Naive thymus-derived CD4-positive, alpha-beta T cell (primary cell): ENCODE measurements at places on chromosomes 3 and 15. TPM values are rescaled to one million over a fixed set of nuclear protein-coding genes. Genes with fewer than 3 reads are reported as not detected.

DNA sequence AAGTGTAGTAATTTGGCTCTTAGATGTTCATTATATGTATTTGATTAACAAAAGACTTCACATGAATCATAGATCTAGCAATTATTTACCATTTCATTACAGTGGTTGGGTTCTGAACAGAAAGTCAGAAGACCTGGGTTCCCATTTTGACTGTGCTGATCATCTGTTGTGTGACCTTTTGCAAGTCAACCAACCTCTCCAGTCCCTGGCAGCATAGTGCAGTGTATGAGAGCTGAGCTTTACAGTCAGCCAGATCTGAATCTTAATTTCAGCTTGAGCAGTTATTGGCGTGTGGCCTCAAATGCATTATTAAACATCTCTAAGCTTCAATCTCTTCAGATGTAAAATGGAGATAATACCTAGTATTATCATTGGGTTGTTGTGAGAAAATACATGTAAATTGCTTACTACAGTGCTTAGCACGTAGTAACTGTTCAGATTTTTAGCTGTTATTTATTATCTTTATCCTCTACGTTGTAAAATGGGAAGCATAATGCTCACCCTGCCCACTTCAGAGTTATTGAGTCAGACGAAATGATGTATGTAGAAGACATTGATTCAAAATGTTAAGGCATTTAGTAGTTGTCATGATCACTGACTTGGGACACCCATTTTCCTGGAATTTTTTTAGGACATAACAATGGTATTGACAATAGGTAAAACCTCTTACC is 104.0 kb downstream of the KLHL25 start:
- DNase-seq = no peak

- no peak for DNase-seq
Measured at GRCh38 chr3:143795874-143796273, 52.4 kb downstream of the SLC9A9 start.

- no peak for DNase-seq
Measured at GRCh38 chr15:79828447-79828846, 68.4 kb downstream of the MTHFS start.

DNA sequence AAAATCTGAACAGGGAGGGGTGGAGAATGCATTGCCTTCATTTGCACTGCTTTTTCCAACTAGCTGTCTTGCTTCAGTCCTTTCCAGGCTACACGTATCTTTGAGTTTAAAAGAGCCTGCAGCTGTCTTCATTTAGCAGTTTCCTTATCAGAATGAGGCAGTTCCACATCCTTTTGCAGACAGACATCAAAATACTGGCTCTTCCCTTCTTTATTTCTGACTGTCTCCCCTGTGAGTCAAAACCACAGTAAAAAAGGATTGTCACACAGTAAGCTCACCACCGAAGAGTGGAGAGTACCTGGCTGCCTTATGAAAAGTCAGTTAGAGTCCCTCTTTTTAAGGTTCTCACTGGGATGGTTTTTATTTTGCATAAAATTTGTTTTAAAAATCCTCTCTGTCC is 205.5 kb upstream of the CD96 start:
- DNase-seq = no peak

- no peak for DNase-seq
Measured at GRCh38 chr3:129404610-129405009, 23.8 kb downstream of the EFCAB12 start.

USP50 gene
- 0.63 TPM in 1 of 2 replicates, not detected in the other for total RNA-seq

SMCO1 gene
- total RNA-seq = not detected
